ENCODE measurements at places on chromosomes 1 and 21. TPM values are rescaled to one million over a fixed set of nuclear protein-coding genes. Genes with fewer than 3 reads are reported as not detected.

DNA sequence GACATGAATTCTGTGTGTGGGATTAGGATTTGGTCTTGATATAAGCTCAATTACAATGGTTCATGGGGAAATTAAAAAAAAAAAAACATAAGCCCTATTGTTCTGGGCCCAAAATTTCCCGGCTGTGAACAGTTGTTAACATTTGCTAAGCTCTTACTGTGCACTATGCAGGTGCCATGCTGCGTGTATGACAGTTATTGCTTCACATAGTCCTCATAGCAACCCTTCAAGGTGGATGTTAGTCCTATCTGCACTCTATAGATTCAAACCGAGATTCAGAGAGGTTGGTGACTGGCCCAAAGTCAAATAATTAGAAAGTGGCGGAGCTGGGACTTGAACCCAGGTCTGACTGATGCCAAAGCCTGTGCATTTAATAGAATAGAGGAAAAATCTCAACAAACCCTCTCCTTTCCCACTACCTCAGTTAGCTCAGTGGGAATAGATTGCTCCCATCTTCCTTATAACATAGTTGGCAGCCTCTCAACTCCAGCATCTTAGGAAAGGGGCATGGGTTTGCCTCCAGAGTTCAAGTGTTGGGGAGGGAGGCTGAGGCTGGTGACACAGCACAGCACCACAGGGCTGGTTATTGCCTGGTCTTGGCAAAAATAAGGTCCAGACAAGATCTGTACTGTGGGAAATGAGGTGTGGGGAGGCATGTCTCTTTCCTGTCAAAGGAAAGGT, 55.0 kb upstream of the GCLM start:
- no peak for DNase-seq

GRCh38 chr21:31731056-31731856, 662 bp downstream of the SCAF4 start:
- DNase-seq: peak; percentile 29

GRCh38 chr1:22795366-22795714, 84.7 kb downstream of the EPHB2 start:
- DNase-seq: no peak

- DNase-seq: no peak
Observed at GRCh38 chr1:19353596-19353995, 41.5 kb downstream of the SLC66A1 start.

RNPEP gene
- total RNA-seq: 45.0 TPM

TOE1 gene
- total RNA-seq: 6.1 TPM

PRKAA2 gene
- total RNA-seq: 0.96 TPM

Data from omental fat pad (tissue), 4 donors.